ENCODE measurements at places on chromosomes 2 and 18.

GRCh38 chr2:104868505-104868866, 14.6 kb downstream of the POU3F3 start:
- no peak for DNase-seq

DNA sequence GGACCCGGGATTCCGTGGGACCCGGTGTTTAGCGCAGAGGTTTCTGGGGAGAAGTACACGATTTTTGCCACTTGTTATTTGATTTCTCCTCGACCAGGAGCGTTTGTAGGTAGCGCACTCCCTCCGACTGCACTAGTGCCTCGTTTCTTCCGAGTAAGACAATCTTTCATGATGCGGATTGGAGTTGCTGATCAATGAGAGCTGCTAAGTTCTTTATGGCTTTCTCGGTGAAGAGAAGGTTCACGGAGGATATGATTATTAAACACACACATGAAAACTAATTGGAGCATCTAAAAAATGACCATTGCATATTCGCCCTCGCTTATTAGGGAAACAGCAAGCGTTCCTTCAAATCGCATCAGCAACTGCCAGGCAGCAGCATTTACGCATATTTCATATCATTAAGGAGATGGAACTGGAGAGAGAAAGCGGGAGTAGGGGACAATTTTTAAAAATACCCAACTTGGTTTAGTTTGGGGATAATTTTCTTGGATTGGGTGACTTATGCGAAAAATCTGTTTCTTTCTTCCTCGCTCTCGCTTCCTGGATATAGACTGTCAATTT, 616 bp downstream of the EML6 start:
- DNase-seq: no peak

- DNase-seq: no peak
Observed at GRCh38 chr18:10690366-10690765, 164.5 kb downstream of the NAPG start.

- no peak for DNase-seq
Observed at GRCh38 chr2:238117199-238118154, 17.3 kb downstream of the ESPNL start.

DNA sequence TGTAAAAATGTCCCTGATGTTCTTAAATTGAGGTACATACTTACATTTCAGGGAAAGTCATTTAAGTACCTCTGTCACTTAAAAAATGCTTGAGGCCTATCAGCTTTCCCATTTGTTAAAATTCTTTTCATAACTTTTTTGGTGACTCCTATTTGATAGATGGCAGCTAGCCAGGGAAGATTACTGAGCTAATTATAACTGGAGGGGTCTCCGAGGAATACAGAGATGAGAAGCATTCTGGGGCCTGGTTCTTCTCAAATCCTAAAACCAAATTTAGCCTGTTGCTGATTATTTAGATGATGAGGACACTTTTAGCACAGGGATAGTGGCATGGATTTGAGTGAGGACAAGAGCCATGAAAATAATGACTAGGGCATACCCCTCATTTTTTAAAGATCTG, 4.8 kb downstream of the UGP2 start:
- DNase-seq: no peak

GRCh38 chr2:183901931-183902330, 696.4 kb upstream of the ZNF804A start:
- DNase-seq: no peak

- no peak for DNase-seq
Observed at GRCh38 chr2:2527148-2527547, 196.1 kb upstream of the MYT1L start.

- no peak for DNase-seq
Observed at GRCh38 chr2:148819019-148819585, 55.9 kb upstream of the KIF5C start.

DNA sequence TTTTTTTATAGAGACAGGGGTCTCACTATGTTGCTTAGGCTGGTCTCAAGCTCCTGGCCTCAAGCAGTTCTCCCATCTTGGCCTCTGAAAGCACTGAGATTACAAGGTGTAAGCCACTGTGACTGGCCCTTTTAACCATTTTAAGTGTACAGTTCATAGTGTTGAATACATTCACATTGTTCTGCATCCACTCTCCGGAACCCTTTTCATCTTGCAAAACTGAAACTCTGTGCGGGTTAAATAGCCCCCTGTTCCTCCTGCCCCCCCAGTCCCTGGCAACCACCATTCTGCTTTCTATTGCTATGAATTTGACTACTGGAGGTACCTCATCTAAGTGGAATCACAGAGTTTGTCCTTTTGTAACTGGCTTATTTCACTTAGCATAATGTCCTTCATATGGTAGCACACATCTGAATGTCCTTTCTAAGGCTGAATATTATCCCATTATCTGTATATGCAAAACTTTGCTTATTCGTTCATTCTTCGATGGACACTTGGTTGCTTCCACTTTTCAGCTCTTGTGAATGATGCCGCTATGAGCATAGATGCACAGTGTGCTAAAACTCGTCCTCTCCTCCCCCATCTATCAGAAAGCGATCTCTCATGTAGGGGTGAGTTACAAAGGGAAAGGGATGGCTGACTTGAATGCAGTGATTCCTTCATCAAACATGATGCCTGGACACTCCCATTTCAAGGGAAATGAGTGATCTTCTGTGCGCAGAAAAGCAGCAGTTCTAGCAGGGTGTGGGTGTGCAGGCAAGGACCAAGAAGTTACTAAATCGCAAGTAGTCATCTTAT, 30.2 kb downstream of the CABLES1 start:
- DNase-seq: no peak

DNA sequence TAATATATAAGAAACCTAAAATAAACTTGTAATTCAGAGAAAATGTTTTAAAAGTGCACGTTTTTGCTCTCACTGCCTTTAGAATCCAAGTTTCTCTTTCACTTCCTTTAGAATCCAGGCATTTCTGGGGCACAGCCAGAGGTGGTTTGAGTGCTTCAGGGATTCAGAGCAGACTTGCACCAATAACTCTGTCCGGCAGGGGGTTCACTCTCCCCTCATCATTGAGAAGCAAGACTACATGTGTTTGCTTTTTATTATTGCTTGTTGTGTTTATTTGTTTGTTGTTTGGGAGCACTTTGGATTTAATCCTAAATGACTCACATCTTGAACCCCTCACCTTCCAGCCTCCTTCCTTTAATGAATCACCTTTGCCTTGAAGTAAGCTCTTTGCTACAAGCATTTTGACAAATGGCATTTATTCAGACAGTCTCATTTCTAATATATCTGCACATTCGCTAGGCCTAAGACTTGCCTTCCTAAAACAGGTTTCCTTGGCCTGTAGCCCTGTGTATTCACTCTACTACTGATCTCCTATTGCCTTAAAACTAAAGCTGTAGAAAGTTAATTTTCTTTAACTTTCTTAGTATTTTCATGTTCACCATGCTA, 233.5 kb upstream of the ATP5MC3 start:
- no peak for DNase-seq

DNA sequence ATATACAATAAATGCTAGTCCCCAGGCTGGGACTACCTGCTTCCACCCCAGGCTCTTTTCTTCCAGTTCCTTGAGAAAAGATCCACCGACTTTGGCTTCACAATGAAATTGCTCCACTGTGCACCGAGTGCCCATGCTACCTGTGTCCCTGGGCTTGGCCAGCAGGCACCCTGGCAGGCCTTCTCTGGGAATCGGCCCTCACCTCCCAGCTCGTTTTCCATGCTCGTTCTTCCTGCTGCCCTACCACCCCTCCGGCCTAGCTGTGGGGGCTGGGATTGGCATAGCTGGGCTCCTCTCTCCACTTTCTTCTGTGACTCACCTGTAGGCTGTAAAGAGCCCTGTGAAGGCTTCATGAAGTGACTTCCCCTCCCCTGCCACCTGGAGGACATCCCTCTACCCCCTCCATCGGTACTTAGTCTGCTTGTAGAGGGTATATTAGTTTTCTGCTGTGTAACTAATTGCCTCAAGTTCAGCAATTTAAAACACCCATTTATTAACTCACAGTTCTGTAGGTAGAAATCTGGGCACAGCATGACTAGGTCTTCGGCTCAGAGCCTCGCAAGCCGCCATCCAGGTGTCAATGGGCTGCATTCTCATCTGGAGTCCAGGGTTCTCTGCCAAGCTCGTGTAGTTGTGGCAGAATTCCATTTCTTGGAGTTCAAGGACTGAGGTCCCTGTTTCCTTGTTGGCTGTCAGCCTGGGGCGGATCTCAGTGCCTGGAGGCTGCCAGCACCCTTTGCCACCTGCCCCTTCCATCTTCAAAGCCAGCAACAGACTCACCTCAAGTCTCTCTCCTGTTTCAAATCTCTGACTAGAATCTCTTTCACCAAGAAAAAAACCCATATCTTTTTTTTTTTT, 57.6 kb downstream of the DPYSL5 start:
- DNase-seq: no peak

All from activated CD8-positive, alpha-beta memory T cell treated with anti-CD3 and anti-CD28 coated beads, Interleukin-2, amount 50 U/mL, for 4 hours (primary cell).